ENCODE measurements at places on chromosomes 5 and 9.

DNA sequence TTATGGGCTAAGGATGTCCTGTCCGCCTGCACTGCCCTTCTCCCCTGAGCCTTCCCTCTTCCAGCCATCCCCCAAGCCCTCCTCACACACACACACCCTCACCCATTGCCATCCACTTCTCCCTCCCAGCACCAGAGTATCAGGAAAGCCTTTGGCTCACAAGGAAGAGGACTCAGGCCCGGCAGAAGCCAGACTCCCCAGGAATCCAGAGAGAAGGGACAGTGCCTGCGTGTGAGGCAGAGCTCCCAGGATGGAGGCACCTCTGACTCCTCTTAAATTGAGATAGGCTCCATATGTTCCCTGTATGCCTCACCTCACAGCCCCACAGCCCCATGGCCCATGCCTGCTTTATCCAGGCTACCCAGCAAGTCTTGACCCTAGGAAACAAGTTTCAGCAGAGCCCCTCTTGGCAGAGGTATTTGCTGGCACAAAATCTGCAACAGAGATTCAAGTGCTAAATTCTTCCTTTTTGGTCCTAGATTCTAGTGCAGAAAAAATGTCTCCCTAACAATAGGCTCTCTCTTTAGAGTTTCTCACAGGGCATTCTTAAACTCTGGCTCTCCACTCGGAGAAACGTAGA is 761 bp downstream of the IL17B start:
- ATAC-seq = no peak

- ATAC-seq = no peak
These were observed 44.3 kb downstream of the CYSTM1 start for GRCh38 chr5:140219068-140219991.

- ATAC-seq = no peak
These were observed 1.3 kb downstream of the RAI14 start for GRCh38 chr5:34657274-34657921.

DNA sequence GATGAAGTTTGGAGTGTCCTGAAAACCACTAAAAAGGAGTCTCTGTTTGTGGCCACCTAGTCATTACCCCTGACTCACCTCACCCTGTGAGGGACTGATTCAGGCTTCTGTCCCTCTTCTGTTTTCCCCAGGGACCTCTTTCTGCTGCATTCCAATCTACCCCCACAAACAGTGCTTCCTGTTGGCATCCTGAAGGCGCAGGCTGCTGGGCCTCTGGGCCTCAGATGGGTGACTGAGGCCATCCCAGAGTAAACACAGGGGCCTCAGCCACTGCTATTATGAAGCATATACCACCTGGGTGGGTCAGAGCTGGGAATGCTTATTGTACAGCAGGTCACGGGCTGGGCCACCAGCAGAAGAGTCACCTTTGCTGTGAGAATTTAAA is 20.0 kb downstream of the MORN5 start:
- ATAC-seq = no peak

- no peak for ATAC-seq
These were observed 213.7 kb downstream of the RFK start for GRCh38 chr9:76180541-76180940.

GRCh38 chr9:135166565-135166964 is 79.1 kb downstream of the OLFM1 start:
- no peak for ATAC-seq

DNA sequence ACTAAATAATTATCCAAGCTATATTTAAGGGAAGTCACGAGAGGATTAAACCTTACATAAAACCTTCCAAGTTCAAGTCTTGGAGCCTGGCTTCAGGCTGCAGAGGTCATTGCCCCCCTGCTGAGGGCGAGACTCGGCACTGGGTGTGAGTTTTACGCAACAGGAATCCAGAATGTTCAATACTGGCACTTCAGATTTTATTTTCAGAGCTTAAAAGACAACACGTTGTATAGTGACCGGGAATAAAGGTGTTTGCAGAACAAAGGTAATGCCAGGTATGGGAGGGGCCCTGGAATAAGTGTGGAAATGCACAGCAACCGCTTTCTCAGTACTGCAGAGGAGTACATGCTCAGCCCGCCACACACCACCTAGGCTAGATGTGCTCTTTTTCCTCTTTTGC is 207.0 kb downstream of the GAPVD1 start:
- ATAC-seq = no peak

DNA sequence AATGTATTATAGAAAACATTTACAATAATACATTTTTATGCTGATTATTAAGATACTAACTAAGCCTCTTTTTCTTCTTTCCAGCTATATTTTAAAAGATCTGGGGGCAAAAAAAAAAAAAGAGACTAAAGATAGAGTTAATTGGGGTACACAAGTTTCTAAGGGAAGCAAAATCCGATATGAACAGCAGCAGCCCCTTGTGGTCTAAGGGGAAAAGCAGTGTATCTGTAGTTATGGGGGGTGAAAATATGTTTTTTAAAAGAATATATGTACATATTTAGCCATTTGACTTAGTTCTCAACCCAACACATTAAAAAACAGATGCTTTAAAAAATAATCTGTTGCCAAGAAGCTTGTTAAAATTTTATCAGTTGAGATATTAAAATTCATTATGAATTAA is 134.3 kb upstream of the POU5F2 start:
- no peak for ATAC-seq

DNA sequence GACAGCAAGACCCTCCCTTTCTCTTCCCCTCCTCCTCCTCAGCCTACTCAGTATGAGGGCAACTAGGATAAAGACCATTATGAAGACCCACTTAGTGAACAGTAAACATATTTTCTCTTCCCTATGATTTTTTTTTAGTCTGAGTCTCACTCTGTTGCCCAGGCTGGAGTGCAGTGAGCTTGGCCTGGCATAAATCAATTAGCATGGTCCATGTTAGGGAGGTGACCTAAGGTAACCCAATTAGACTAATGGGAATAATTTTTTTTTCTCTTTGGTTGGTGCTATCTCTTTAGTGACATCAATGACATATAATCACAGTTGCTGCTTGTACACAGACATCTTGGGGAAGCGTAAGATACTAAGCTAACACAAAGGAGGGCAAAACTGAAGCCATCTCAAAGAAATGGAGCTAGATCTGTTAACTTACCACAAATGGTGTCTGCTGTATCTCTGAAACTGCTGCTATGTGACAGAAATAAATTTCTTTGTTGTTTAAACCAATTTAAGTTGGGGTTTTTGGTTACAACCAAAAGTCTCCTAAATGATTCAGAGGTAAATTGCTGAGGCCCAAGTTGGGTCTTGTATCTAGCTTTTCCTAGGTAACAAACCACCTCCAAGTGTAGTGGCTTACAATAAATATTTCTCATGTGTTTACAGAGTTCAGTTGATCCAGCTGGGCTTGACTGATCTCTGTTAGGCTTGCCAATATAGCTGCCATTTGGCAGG is 13.3 kb downstream of the PKD2L2 start:
- ATAC-seq = no peak

- ATAC-seq = no peak
These were observed 500.0 kb downstream of the DIRAS2 start for GRCh38 chr9:90142580-90142979.

GRCh38 chr5:147426640-147427327 is 83.1 kb downstream of the DPYSL3 start:
- no peak for ATAC-seq

DNA sequence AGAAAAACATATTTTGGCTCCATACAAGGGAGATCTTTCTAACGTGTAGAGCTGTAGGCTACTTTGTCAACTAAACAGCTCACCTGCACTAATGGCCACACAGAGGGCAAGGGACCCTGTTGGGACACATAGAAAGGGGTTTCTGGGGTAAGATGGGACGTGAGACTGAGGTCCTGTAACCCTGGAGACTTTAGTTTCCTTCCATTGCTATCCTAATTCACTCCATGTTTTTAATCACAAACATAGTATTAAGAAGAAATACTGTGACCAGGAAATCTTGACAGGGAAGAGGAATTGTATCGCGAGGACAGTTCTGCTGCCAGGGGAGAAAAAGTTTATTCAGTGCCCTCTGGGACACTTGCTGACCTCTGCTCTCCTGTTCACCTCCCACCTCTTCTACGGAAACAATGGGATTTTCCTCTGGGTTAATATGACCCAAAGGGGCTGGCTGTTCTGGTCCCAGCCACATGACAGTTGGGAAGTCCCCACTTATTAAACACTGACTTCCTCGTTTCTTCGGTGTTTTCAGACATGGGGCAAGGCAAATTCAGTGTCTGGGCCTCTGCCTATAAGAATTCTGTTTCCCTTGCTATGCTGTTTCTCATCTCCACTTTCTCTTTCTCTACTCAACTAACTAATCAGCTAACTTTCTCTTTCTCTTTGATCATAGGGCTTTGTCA is 106.9 kb upstream of the SEMA6A start:
- no peak for ATAC-seq

- no peak for ATAC-seq
These were observed 272.8 kb downstream of the TAF11L14 start for GRCh38 chr5:17907094-17907493.

GRCh38 chr9:23663946-23664345 is 162.1 kb downstream of the ELAVL2 start:
- ATAC-seq = no peak

DNA sequence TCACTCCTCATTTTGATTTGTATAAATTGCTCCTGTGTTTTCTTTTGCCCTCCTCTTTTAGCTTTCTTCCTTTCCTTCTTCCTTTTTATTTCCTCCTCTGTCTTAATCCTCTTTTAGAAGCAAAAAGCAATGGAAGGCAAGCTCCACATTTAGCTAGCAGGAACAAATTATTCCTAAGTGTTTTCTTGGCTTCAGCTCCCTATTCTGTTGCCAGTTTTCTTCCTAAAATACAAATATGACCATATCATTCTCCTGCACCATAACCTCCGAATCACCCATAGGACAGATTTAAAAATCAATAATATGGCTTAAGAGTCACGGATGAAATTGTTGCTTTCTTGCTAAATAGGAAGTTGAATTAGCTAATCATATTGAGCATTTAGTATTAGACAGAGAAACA is 49.4 kb downstream of the GRIN3A start:
- no peak for ATAC-seq

- ATAC-seq = no peak
These were observed 83.1 kb downstream of the VCAN start for GRCh38 chr5:83554686-83555085.

GRCh38 chr5:69271376-69271775 is 36.7 kb downstream of the CDK7 start:
- no peak for ATAC-seq

- ATAC-seq = no peak
These were observed 48.9 kb upstream of the DMRT1 start for GRCh38 chr9:792331-793260.

GRCh38 chr5:140351609-140352334 is 5.4 kb upstream of the HBEGF start:
- ATAC-seq = peak; percentile 87

GRCh38 chr5:12985142-12985541 is 959.3 kb downstream of the DNAH5 start:
- ATAC-seq = no peak

DNA sequence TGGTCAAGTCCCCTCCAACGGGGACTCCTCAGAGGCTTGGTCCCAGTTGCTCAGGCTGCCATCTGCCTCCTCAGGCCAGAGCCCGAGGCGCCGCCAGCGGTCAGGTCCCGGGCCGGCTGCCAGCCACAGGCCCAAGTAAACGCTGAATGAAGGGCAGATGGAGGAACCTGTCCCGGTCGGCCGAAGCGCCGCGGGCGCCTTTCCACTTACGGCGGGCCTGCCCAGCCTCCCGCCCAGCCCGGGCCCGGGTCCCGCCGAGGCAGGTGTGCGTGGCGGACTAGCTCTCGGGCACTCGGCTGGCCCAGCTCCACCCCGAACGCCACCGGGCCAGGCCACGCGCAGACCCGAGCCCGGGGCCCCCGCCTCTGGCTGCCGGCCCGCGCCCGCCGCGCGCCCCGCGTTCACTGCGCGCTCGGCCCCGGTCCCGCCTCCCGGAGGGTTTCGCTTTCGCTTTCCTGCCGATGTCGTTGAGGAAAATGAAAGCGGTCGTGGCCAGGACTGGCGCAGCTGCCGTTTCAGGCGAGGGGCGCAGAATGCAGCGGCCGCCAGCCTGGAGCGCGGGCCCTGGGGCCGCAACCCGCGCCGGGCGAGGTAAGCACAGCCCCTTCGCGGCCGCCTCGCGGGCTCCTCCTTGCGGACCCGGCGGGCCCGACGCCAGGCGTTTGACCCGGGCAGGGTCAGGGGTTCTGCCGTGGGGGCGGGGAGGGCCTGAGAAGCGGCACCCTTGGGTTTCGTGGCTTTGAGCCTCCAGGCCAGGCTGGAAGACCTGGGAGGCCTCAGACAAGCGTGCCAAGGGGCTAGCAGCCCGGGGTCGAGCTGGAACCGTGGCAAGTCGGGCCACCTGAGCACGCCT is 41.2 kb downstream of the SLC22A5 start:
- ATAC-seq = peak; percentile 65

DNA sequence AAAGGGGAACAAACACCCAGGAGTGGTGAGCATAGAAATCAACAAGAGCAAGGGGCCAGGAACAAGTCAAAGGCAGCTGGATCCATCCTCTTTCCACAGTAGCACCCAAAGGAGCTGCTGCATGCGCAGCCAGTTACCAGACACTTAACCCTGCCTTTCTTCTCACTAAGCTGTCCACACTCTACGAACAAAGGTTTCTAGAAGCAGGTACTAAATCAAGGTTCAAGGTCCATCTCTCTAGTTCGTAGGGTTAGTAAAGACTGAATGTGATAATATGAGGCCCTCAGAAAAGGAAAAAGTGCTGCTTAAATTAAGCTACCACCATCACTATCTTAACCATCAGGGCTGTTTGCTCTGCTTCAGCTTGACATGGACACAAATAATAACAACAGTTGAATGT is 121.2 kb upstream of the NIPBL start:
- no peak for ATAC-seq

GRCh38 chr9:97366889-97367288 is 45.0 kb upstream of the TDRD7 start:
- no peak for ATAC-seq

- no peak for ATAC-seq
These were observed 24.9 kb downstream of the MAN2A1 start for GRCh38 chr5:109714592-109714991.

DNA sequence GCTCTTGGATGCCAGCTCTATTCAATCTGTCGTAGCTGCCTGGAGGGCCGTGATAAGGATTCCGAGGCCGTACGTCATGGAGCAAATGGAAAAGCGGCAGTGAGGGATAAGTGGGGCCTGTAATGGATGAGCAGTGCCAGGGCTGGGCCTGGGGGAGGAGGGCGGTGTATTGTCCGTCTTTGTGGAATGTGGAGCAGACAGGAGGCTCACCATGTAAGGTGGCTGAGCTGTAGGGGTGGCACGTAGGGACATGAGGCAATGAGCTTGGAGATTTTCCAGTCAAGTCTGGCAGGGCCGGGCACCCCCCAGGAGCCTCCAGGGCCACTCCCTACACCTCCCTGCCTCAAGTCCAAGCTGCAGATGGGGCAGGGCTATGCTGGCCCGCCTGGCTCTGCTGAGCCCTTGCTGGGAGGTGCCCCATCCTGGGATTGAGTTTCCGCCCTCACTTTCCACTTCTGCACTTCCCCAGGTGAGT is 29.2 kb downstream of the NCS1 start:
- no peak for ATAC-seq

Measured in activated T-helper 17 cell treated with anti-CD3 and anti-CD28 coated beads, Interleukin-2, amount 50 U/mL, for 72 hours (primary cell).